Sciatic nerve (tissue), 2 donors: ENCODE measurements at places on chromosomes 2 and 18. TPM values are rescaled to one million over a fixed set of nuclear protein-coding genes. Genes with fewer than 3 reads are reported as not detected.

SLC23A3 gene
- total RNA-seq = 3.3 TPM

- peak; percentile 87 for DNase-seq
These were observed 284.1 kb downstream of the PHLPP1 start for GRCh38 chr18:62999392-62999791.

ASXL3 gene
- total RNA-seq = 13.1 TPM

- no peak for DNase-seq
These were observed 5.7 kb upstream of the STK17B start for GRCh38 chr2:196177124-196177523.

HOXD9 gene
- 4.9 TPM for total RNA-seq

PCARE gene
- total RNA-seq = 0.53 TPM

DNA sequence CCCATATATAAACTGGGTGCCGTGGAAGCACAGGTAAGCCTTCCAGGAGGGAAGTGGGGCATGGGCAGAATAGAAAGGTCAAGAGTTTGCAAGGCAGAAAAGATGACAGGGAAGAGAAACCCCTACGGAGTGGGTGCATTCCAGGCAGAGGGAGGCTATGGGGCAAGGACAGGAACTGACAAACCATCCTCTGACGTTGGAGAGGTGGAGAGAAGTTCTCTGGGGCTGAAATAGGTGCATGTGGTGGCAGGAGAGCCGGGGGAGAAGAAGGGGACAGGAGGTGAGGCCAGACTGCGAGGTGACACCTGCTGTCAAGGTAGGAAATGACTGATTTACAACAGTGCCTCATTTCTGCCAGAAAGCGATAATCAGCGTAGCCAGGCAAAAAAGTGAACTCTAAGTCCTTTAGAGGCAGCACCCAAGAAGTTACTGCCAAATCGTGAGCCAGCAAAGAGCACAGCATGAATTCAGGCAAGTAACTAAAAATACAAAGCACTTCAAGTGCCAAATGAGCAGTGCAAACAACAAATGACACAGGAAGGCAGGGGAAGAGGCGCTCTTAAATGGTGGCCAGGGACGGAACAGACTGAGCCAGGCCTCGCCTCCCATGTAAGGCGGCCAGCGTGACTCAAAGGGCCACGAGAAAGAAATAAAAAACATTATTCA, 113.3 kb upstream of the ACVR1C start:
- DNase-seq = no peak

SERPINB12 gene
- total RNA-seq = not detected

DNA sequence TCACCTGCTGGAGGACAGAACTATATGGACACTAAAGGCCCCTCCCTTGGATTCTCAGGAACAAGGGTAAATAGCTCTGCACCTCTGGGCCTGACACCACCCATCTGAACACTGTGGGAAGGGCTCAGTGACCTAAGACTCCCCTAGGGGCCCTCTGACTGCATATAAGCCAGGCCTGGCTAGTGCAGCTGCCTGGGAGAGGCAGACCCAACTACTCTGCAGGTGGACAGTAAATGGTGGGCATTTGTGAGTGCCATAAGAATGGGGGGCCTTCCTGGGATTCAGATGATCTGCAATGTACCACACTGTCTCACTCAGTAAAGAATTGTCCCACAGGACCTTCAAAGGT, 11.2 kb upstream of the WIPF1 start:
- no peak for DNase-seq

RGPD3 gene
- total RNA-seq = 0.22 TPM

DNA sequence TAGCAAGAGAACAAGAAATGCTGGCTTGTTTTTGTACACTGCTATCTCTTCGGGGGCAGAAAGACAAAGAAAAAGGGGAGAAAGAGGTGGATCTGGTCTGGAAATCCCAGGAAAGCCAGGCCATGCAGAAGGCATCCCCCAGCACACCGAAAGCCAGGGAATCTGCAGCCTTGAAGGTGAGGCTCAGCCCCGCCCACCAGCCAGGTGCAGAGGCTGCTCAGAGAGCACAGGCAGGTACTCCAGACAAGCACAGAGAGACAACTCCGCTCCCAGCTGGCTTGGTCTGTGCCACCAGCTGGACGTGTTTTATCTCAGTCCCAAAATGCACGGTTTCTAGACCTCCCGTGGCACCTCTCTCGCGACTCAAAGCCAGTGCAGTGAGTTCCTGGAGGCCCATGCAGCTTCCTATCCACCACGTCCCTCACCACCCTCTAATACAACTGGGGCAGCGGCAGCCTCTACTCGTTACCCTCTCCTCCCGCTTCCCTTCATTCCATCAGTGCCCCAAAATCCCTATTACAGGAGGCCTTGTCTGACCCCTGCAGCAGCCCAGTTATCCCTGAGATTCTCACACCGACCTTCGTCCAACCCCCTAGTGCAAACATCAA, 62.8 kb downstream of the HDAC4 start:
- no peak for DNase-seq

- DNase-seq = no peak
These were observed 81.1 kb upstream of the CD226 start for GRCh38 chr18:70028734-70029133.

DNA sequence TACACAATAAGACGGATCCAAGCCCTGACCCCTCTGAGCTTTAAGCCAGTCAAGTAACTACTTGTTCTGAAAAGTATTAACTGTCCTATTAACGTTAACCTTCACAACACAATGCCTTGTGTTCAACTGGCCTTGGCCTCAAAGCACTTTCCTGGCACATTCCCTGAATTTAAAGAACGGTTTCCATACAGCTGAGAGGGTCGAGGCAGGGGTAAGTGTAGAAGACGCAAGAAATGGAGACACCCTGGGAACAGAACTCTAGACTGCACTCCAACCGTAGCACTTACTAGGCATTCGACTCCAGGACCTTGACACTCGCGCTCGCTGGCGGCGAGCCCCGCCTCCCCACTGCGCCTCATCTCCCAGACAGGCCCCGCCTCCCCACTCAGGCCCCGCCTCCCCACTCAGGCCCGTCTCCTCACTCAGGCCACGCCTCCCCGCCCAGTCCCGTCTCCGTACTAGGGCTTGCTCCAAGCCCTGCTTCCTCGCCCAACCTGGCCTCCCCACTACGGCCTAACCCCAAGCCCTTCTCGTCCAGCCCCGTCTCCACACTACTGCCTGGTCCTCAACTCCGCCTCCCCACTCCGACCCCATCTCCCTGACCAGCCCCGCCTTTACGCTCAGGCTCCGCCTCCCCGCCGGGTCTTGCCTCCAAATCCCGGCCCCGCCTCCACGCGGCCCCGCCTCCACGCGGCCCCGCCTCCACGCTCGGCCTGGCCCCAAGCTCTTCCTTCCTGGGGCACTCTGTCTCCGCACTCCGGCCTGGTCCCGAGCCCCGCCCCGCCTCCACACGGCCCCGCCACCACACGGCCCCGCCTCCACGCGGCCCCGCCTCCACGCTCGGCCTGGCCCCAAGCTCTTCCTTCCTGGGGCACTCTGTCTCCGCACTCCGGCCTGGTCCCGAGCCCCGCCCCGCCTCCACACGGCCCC, 887 bp upstream of the TMEM87B start:
- peak; percentile 99 for DNase-seq

- DNase-seq = no peak
These were observed 44.1 kb downstream of the ACAA2 start for GRCh38 chr18:49769047-49769728.

DNA sequence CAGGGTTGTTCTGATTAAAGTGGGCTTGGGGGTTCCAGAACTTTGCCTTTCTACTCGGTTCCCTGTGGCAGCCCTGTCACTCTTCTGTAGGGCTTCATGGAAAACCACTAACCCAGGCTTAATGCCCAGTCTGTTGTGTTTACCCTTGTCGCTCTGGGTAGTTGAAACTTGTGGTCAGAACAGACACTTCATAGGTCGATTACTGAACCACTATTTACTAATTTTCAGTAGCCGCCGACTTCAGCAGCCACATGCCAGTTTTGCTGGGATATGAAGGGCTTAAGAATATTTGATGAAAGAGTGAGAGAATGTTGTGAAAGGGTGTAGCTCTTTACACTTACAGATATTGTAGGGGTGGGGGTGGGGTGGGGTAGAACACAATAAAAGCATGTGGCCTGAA, 362.3 kb downstream of the RND3 start:
- DNase-seq = no peak

KYNU gene
- 6.0 TPM for total RNA-seq

DNA sequence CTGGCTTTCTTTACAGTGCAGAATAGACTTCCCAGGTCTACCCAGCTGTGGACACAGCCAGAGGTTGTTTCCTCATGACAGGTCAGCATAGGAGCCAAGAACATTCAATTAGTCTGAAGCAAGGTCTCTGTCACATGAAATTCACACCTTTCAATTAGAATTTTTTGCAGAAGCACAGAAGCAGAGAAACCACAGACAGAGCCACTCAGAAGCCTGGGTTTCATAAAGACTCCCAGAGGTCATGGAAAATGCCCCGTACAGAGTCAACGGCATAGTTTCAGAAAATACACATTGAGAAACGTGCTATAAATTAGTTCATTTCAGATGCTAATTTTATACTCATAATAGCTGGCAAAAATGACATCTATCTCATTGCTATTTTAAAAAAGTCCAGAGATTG, 87.0 kb upstream of the TMEM200C start:
- no peak for DNase-seq

DNA sequence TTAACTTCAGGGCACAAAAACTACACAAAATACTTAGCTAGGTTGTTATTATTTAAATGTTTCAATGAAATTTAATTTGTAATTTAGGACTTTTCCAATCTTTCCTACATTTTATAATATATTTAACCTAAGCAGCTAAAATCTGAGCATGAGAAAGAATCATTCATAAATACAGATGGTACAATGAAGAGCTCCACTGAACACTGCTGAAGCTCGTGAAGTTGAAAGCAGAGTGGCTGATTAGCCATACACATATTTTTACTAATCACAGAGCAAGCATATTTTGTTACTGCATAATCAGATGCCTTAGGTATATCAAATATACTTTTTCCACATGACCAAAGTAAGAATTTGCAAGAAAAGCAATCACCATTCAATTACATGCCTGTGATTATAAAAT, 184.9 kb upstream of the ETAA1 start:
- DNase-seq = no peak

DNA sequence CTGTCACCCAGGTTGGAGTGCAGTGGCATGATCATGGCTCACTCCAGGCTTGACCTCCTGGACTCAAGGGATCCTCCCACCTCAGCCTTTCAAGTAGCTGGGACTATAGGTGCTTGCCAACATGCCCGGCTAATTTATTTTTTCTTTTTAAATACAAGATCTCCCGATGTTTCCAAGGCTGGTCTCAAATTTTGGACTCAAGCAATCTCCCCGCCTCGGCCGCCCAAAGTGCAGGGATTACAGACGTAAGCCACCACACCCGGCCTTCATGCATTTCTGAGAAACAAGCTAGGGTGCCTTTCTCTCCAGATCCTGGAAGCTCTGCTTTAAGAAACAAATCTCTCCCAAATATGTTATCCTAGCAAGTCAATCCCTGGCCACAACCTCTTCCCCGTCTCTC, 234.1 kb downstream of the FBXO15 start:
- no peak for DNase-seq

FLACC1 gene
- total RNA-seq = 5.4 TPM

POTEC gene
- total RNA-seq = not detected

DNA sequence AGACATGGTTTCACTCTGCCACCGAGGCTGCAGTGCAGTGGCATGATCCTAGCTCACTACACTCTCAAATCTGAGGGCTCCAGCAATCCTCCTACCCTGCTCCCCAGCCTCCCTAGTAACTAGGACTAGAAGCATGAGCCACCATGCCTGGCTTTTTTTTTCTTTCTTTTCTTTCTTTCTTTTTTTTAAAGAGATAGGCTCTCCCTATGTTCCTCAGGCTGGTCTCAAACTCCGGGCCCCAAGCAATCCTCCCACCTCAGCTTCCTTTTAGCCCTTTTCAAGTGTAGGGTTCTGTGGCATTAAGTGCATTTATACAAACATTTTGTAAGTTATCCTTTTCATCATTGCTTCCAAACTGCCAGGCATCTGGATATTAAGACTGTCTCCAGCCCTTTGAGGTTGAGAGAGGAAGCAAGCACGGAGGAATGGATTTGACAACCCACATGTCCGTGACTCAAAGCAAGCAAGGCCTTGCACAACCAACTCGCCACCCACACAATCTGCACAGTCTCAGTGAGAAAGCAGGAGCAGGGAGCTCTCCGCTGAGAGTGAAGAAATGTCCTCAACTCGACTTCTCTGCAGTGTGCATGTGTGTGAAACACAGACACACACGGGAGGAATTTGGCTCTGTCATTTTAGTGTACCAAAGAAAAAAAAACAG, 65.6 kb downstream of the ATP8B1 start:
- DNase-seq = peak; percentile 64

GRCh38 chr2:207239754-207240494, 74.2 kb upstream of the KLF7 start:
- DNase-seq = no peak

GRCh38 chr18:59540780-59541179, 156.4 kb downstream of the CCBE1 start:
- DNase-seq = no peak

DNA sequence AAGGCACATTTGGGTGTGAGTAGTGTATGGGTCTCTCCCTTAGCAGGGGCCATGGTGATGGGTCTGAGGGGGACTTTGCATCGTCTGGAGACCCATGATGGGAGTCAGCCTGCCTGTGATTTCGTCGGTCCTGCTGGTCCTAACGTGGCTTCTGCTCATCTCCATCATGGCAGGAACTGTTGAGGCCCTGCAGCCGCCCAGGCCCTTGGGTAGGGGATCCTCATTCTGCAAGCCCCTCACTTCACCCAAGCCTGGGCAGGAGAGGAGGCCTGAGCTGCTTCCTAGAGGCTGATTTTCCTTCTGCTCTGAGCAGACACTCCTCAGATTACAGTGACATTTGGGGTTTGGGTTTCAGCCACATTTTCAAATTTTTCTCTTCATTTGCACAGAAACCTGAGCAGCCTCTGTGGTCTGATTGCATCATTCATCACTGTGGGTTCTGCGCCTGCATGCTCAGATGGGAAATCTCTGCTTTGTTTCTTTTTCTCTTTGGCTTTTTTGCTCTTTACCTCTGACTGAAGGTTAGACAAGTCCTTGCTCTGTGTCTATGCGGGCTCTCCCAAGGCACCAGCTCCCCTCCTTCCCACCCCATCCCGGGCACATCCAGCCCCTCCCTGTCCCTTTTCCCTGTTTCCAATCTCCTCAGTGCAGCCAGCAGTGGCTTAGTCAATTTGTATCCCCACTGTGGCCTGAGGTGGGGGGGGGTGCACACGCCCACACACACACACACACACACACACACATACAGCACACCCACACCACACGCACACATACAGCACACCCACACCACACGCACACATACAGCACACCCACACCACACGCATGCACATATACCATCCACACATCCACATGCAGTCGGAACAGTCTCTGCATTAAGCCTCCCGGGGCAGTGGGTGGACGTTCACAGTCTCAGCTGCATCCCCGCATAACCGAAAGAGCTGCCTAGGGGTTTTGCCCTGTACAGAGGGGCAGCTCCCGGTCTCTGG, 305.4 kb upstream of the HS6ST1 start:
- DNase-seq = no peak

- no peak for DNase-seq
These were observed 343.8 kb upstream of the EPHA4 start for GRCh38 chr2:221915926-221916325.

GRCh38 chr2:48715956-48716355, 39.6 kb downstream of the LHCGR start:
- no peak for DNase-seq

- DNase-seq = no peak
These were observed 650.5 kb downstream of the GALR1 start for GRCh38 chr18:77899972-77900754.
